A549 treated with dexamethasone at 1 μM for 4 hours (cell line): ENCODE measurements at places on chromosomes 12 and 14. TPM values are rescaled to one million over a fixed set of nuclear protein-coding genes. Genes with fewer than 3 reads are reported as not detected.

The ANKRD13A gene
- 13.4 to 17.9 TPM (median 15.7 TPM) in 5 replicates for total RNA-seq

The WDHD1 gene
- total RNA-seq, result 10.2 to 13.7 TPM (median 11.9 TPM) in 5 replicates

The GLT1D1 gene
- total RNA-seq, result not detected in 5 replicates

The VRTN gene
- total RNA-seq, result 0.08 TPM in 1 of 5 replicates, not detected in the others

The SLC39A5 gene
- 0.09 TPM in 1 of 5 replicates, not detected in the others for total RNA-seq

The MYF6 gene
- total RNA-seq, result not detected in 5 replicates

The HOXC12 gene
- total RNA-seq, result 0.02 to 0.05 TPM (median 0.03 TPM) in 3 of 5 replicates, not detected in the others

The PPP1R13B gene
- 5.2 to 7.4 TPM (median 6.0 TPM) in 5 replicates for total RNA-seq

The OR11H7 gene
- total RNA-seq, result not detected in 5 replicates

The ITGB7 gene
- 0.14 to 0.36 TPM (median 0.28 TPM) in 5 replicates for total RNA-seq

The PYGL gene
- total RNA-seq, result 141 to 181 TPM (median 174 TPM) in 5 replicates

The TAS2R7 gene
- total RNA-seq, result not detected in 5 replicates

The IPO4 gene
- total RNA-seq, result 68.8 to 105 TPM (median 97.4 TPM) in 5 replicates

The GXYLT1 gene
- total RNA-seq, result 11.3 to 16.3 TPM (median 14.4 TPM) in 5 replicates
